ENCODE measurements at places on chromosomes 3 and 15. TPM values are rescaled to one million over a fixed set of nuclear protein-coding genes. Genes with fewer than 3 reads are reported as not detected.

DNA sequence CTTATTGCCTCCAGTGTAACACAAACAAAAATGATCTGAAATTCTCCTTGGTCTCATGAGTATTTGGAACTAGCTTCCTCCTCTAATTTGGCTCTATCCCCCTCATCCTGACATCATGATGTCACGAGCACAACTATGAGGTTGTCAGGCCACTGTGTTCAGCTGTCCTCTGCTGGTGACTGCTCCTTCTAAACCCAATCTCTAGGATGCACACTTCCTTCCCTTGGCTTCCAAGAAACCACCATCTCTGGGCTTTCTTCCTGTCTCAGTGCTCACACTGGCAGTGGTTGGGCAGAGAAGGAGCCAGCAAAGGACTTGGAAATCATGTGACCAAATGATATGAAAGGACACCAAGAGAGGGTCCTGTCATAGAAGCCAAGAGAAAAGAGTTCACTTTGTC, 30.7 kb upstream of the EIF1B start:
- DNase-seq, result no peak

GRCh38 chr15:79938143-79938542, 32.9 kb downstream of the BCL2A1 start:
- no peak for DNase-seq

- no peak for DNase-seq
Measured at GRCh38 chr15:95457520-95457919, 873.0 kb upstream of the NR2F2 start.

GRCh38 chr15:63403254-63403945, 21.8 kb upstream of the CA12 start:
- DNase-seq, result no peak

GRCh38 chr15:60890375-60891230, 338.5 kb downstream of the RORA start:
- DNase-seq, result no peak

DNA sequence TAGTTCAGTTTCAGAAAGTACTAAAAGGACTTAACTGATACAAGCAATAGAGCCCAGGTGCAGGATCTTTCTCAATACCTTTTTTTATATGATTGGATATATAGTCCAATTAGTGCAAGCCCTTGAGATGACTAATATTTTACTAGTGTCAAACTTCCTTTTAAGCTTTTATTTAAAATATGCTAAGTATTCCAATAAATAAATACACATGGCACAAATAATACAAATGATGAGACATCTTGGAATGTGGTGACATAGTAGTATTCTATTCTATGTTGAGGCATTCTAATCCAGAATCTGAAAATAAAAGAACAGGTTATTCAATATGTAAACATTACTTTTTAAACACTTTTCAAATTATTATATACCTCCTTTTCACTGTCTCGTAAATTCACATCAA, 670.0 kb downstream of the SI start:
- DNase-seq, result no peak

GRCh38 chr3:149603126-149604074, 54.4 kb downstream of the WWTR1 start:
- DNase-seq, result no peak

Gene NMNAT3
- total RNA-seq, result 1.5 TPM

Gene CIAO2A
- 70.2 TPM for total RNA-seq

Gene ZPLD1
- not detected for total RNA-seq

DNA sequence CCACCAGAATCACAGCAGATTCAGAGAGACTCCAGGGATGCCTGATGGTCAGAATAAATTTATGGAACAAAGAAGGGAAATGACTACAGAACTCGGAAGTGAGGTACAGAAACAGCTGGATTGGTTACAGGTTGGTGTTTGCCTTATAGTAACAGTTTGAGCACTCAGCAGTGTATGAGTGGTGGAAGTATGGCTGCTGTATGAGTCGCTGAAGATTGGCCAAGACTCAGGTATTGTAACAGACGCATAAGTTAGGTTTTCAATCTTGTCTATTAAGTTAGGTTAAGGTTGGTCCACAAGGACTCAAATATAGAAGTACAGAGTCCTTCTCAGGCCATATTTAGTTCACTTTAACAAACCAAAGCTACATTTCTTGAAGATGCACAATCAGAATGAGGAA, 33.1 kb downstream of the ATP13A5 start:
- DNase-seq, result no peak

Gene CYP19A1
- not detected for total RNA-seq

DNA sequence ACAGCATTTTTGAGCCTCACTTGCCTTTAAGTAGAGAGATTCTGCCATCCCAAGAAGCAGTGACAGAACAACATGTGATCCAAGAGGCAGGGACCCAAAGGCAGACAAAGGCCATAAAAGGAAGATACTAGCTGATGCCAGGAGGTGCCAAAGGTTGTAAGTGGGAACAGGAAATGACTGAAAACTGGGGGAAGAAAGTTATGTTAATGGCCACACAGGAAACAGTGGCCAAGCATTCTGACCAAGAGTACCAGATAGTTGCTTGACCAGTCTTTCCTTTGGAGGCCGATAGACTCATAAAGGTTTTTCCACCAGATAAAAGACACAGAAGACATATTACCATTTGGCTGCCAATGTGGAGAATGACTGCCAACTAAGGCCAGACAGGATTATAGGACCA, 274.5 kb upstream of the PEX5L start:
- no peak for DNase-seq

Gene CFAP20DC
- total RNA-seq, result 1.2 TPM

DNA sequence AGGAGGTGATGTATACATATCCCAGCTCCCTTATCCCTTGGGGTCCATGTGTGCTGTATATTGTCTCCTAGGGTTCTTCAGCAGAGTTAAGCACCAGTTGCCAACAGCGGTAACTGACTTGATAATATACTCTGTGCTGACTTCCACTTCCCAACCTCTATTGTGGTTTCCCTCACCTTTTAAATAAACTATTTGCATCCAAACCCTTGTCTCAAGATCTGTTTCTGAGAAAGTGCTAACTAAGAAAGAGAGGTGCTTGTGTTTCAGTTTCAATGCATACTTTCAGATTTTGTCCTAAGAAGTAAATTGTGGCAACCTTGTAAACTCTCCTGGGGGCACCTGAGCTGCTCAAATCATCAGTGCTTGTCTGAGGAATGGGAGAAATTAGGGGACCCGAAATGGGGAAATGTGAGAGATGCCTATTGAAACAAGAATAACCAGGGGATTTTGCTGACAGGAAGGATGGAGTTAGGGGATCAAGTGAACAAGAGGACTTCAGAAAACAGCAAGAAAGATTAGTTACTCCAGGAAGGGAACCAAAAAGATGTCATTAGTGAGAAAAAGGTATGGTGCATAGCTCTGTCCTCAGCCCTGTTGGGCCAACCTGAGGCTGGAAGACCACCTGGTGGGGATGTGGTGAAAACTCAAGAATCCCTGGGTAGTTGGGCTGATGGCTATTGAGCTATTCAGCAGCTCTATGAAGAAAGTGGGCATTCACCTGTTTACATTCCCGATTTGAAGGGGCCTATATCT, 50.9 kb upstream of the MRPL3 start:
- no peak for DNase-seq

GRCh38 chr3:194200422-194201081, 64.6 kb downstream of the HES1 start:
- no peak for DNase-seq

DNA sequence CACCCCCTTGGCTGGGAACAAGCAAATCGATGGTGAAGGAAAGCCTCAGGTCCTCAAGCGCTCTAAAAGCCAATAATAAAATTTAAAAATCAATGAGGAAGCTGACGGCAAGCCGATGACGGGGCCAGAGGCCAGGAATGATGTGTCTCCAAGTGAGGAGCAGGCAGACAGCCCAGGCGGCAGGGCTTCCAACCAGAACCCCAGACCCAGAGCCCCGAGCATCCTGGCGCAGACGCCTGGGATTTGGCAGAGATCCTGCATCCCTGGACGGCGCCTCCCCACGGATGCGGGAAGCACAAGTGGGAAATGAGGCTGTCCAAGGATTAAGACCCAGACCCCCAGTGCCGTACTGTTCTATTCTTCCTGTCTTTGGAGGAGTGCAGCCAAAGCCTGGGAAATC, 123.0 kb upstream of the PROK2 start:
- DNase-seq, result no peak

DNA sequence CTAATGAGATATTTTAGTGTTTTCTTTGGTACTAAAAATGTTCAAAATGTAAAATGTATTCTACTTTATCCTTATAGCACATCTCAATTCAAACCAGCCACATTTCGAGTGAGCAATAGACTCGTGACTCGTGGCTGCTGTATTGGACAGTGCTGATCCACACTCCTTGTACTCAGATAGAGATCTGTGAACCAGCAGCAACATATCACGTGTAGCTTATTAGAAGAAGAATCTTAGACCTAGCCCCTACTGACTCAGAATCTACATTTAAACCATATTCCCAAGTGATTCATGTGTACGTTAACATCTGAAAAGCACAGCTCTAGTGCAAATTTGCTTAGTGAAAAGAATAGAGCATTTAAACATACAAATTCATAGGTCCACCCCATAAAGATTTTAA, 130.9 kb downstream of the IL1RAP start:
- DNase-seq, result no peak

GRCh38 chr3:56747150-56747549, 54.6 kb downstream of the ARHGEF3 start:
- no peak for DNase-seq

Gene GPR149
- not detected for total RNA-seq

All from left lobe of liver (tissue), 2 donors.